ENCODE measurements at places on chromosomes 11 and 22.

- no peak for DNase-seq
Observed at GRCh38 chr11:2779499-2779980, 79.7 kb upstream of the KCNQ1OT1 start.

GRCh38 chr11:36530840-36531239 lies 20.8 kb upstream of the TRAF6 start:
- DNase-seq, result no peak

DNA sequence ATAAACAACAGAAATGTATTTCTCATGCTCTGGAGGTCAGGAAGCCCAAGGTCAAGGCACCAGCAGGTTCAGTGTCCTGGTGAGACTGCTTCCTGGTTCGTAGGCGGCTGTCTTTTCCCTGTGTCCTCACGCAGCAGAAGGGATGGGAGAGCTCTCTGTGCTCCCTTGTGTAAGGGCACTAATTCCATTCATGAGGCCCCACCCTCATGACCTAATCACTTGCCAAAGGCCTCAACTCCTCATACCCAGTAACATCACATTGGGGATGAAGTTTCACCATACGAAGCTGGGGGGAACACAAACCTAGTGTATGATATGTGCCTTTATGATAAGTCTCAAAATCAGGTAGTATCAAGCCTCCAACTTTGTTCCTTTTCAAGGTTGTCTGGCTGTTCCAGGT lies 38.6 kb upstream of the PANX2 start:
- no peak for DNase-seq

- no peak for DNase-seq
Observed at GRCh38 chr11:99968336-99968735, 718.8 kb upstream of the ARHGAP42 start.

GRCh38 chr22:44634426-44635321 lies 67.3 kb upstream of the PRR5 start:
- no peak for DNase-seq

- DNase-seq, result no peak
Observed at GRCh38 chr11:119415966-119416365, 7.0 kb downstream of the THY1 start.

GRCh38 chr22:19117111-19117512 lies 5.1 kb downstream of the DGCR2 start:
- DNase-seq, result no peak

GRCh38 chr11:87022254-87022653 lies 15.5 kb upstream of the TMEM135 start:
- peak; percentile 56 for DNase-seq

GRCh38 chr11:96464700-96465307 lies 75.0 kb downstream of the JRKL start:
- peak; percentile 70 for DNase-seq

DNA sequence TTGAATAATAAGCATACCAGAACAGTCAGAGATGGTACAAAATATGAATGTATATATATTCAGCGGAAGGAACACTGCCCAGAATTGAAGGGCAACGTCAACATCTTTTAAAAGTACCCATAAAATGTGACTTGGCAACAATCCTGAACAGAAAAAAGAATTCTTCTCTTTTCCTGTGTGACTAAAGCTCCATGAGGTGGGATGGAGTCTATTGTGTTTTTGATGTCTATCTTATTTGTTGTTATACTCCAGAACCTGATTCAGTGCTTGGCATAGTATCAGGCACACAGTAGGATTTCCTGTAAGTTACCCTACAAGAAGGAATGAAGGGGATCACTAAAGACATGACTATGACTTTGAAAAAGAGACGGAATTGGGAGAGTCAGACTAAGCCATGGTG lies 10.3 kb downstream of the LDLRAD3 start:
- no peak for DNase-seq

- no peak for DNase-seq
Observed at GRCh38 chr11:128879817-128880216, 11.3 kb upstream of the KCNJ5 start.

DNA sequence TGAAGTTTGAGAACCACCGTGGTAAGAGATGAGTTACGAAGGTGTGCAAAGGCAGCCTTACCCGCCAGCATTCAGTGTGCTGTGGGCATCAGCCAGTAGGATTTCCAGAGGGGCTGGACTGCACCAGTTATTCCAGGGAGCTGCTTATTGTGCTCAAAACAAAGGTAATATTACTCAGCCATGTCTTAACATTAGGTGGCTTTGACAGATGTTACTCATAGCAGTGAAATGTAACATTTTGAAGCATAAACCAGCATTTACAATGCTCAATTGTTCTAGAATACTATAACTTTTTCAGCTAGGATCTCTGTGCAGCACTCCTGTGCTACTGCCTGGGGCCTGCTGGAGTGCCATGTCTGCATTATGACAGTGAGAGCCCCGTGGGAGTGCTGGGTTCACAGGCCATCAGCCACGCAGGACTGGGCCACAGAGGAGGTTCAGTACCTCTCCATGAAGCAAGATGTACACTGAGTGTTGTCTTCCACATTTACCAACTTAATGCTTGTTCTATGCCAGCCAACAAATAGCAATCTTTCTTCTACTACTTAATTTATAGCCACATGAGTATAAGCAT lies 238.1 kb downstream of the CADM1 start:
- DNase-seq, result no peak

DNA sequence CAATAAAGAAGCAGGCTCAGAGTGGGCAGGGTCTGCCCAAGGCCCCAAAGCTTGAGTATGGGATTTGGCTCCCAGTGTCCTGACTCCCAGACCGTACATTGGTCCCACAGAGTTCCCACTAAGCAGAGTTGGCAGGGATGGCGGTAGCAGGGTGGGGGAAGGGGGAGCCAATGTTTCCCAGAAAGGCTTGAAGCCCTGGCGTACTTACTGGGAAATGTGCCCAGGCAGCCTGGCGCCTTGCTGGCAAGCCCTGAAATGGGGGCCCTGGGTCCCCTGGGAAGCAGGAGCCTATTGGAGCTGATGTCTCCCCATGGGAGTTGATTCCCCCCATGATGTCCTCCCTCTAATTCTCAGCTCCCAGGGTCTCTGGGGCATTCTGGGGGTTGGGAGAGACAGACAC lies 9.3 kb downstream of the ARHGEF17 start:
- DNase-seq, result no peak

GRCh38 chr11:65225279-65226102 lies 36.3 kb upstream of the POLA2 start:
- DNase-seq, result peak; percentile 88

DNA sequence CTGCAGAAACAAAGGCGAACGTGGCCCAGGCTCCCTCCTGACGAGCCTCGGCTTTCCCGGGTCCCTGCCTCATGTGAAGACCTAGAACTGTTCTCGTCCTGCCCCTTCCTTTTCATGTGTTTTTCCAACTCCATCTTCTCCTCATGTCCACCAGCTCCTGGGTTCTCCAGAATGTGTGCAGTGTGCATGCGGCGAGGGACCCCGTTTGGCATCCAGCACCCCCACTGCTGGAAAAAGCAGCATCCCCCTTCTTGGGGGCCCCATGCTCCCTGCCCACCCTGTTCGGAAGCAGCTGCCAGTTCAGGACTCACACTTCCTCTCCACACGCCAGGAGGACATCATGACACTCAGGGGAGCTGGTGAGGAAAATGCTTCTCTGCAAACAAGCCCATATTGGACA lies 313.5 kb downstream of the BRD1 start:
- DNase-seq, result no peak

GRCh38 chr11:121564948-121565684 lies 112.3 kb upstream of the SORL1-AS1 start:
- no peak for DNase-seq

DNA sequence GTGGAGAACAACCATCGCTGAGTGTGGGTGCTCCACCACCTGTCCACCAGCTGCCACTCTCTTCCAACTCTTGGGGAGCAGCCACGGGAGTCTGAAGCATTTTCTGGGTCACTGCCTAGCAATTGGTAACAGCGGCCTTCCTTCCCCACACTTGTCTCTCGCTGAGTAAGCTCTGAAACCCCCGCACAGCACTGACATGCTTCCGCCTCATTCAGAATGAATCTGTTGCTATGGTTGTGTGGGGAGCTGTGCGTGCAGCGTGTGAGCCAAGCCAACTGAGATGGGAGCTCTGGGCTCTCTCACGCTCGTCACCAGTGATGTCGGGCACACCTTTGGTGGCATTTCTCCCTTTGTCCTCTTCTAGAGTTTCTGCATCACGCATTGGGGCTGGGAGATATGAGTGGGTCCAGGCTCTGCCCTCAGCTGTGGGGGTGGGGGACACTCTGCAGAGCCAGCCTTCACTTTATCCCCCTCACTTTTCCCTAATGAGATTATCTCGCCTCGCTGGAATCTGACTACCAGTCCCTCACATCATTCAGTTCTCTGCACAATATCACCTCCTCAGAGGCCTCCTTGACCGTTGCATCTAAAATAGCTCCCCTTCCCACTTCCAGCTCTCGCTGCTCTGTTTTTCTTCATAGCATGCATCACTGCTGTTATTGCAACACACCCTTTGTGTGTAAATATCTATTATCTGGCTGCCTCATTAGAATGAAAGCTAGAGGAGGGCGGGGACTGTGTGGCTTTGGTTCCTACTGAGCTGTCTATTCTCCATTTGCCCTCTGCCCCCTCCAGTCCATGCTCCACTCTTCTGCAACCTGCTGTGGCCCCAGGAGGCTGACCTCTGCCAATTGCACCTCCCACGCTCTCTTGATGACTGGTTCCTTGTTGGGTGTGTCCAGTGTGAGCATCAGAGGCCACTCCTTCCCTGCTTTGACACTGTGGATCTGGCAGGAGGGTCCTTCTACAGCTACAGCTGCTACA lies 569.9 kb upstream of the CADM1 start:
- peak; percentile 71 for DNase-seq

GRCh38 chr11:69333149-69333710 lies 39.3 kb downstream of the MYEOV start:
- no peak for DNase-seq

- DNase-seq, result no peak
Observed at GRCh38 chr11:94747146-94747545, 21.0 kb upstream of the AMOTL1 start.

- DNase-seq, result no peak
Observed at GRCh38 chr11:34260072-34260575, 97.7 kb downstream of the ABTB2 start.

GRCh38 chr11:9139628-9140357 lies 48.4 kb upstream of the SCUBE2 start:
- DNase-seq, result no peak

- no peak for DNase-seq
Observed at GRCh38 chr11:16028419-16028818, 327.9 kb downstream of the SOX6 start.

DNA sequence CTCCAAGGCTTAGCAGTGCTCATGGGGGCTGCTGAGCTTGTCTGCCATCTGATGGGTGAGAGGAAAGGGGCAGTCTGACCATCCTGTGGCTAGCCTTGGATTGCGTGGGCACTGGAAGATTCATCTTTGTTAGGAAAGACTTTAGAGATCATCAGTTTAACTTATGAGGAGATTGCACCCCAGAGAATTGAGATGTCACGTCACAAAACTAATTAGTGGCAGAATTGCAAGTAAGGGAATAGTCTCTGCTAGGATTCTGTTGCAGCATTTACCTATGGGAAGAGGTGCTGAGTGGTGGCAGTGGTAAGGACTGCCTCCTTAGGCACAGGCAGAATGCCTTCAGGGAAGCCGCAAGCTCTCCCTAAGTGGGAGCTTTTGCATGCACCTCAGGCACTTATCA lies 42.8 kb upstream of the HSPA8 start:
- no peak for DNase-seq

DNA sequence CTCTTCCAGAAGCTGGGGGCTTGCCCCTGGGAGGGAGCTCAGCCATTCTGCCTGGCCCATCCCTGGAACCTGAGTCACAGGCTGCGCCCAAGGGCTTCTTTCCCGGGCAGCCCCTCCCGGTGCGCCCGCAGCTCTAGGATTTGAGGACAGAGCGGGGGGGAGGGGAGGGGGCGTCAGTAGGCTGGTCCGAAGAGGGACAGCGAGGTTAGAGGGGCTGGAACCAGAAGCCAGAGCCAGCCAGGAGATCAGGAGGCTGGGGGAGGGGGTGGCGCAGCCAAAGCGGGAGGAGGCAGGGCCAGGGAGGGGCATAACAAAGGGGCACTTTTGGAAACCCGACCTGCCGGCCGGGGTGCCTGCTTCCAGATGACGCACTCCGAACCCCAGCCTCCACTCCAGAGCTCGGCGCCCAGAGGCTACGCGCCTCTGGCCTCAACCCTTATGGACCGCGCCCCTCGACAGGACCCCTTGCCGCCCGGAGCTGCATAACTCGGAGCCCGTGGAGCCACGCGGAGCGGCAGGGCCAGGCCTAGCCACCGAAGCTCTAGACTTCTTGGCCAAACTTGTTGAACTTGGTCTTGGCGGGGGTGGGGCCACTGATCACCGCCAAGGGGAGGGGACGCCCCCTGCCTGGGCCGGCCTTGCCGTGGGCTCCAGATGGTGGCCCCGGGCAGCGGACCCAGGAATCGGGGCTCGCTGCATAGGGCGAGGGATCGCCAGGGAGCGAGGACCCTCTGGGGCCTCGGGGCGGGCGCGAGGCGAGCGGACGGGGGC lies 744 bp downstream of the PACSIN3 start:
- no peak for DNase-seq

GRCh38 chr11:134725716-134726639 lies 313.9 kb upstream of the B3GAT1 start:
- no peak for DNase-seq

DNA sequence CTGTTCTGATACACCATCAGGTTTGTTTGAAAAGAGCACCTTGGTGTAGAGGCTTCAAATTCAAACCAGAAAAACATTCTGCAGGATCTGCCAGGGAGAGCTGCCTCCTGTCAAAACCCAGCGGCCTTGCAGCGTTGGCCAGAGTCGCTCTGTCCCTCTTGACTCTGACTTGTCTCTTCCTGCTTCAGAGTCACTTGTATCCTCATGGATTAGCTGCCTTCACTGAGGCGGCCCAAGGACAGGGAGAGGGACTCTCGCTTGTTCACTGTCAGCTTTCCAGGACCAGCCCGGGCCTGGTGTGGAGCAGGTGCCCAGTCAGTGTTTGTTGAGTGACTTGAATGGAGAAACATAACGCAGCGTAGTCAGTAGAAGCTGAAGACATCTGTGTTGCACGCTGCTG lies 18.0 kb downstream of the TBC1D22A start:
- no peak for DNase-seq

DNA sequence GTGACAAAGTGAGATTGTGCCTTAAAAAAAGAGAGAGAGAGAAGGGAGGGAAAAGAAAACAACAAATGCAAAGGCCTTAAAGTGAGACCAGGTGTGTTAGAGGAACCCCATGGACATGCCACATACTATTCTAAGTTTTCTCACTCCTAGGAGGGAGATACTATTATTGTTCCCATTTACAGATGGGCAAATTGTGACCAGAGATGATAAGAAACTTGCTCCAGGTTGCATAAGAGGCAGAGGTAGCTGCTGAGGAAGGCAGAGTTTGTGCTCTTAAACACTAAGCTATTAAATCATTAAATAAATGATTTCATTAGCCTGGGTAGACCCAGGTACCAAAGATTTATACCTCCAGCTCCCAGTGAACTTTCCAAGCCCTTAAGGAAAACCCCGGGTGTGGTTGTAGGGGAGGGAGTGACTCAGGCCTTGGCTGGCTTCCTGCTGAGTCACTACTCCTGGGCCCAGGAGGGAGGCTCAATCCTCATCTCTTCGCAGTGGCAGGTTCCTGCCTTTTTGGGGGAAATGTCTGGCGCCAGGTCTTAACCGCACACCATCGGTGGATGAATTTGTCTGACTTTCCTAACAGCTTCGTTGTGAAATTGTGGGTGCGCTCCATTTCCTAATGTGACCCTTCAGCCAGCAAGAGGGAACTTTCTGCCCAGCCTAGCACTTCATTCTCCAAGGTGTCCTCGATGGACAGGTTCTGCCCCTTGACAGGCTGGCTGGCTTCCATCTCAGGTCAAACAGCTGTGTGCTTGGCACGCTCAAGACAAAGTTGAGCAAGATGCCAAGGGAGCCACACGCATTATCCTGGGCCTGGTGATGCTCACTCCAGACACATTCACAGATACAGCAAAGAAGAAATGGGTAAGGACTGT lies 33.4 kb upstream of the PTPRJ start:
- no peak for DNase-seq
